ENCODE measurements at places on chromosomes 7 and 10.
A peak's percentile ranks its signal among the peaks of the same experiment; 100 is the strongest.

DNA sequence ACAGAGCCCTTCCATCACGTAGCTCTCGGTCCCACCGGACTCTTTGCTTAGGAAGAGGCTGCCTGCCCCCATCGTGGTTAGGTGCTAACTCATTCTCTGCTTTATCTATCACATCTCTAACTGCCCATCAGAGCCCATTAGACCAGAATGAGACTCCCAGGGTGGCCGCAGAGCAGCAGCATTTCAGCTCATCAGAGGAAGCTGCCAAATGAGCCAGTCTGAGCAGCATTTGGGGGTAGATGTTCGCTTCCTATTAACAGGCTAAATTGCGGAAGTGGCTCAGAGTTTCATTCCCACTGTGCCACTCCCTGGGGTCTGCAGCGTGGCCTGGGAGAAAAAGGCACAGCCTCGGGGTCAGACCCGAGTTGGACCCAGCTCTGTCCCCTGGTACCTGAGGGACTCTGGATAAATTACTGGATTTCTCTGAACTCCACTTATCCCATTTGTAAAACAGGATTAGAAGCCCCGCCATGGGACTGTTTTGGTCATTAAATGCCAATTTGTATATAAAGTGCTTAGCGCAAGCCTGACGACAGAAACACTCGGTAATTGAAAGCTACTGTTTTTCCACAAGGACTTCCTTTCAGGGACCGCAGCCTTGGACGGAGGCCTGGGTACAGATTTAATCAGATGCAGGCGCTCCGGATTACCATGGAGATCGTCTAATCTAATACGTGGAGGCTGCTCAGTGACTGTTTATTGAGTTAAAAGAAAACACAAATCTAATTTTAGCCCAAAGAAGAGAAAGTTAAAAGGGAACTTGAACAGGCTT lies 73.8 kb upstream of the PRLHR start:
- DNase-seq: no peak

DNA sequence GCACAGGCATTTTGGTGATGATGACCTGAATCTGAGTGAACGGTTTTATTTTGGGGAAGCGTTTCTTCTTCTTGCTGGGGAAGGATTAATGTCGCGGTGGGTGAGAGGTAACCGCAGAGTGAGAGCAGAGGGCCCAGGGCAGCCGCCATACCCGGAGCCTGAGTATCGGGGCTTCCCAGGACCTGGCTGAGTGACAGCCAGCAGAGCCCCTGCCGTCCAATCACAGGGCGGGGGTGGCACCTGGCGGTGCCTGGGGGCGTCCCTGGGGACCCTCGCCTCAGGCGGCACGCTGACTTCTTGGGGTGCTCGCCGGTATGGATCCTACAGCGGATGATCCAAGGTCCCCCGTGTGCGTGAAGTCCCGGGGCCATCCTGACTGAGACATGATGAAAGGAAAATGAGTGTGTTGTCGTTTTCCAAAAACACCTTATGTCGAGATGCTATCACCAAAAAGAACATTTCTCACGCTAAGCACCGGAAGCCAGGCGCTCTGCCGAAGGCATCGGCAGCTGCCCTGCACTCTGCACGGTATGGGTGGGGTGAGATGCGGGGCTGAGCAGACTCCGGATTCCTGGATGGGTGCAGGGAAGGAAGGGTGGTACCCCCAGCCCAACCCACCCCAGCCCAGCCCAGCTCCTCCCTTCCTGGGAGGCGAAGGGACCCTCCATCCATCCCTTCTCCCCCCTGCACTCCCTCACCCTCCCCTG lies 227.9 kb upstream of the SHH start:
- no peak for DNase-seq

GRCh38 chr10:33139181-33139646 lies 181.2 kb upstream of the ITGB1 start:
- peak; percentile 26 for DNase-seq

GRCh38 chr7:74056096-74056915 lies 27.3 kb upstream of the LIMK1 start:
- no peak for DNase-seq

All from DMS153 (cell line).